ENCODE measurements at places on chromosomes 11 and 22. TPM values are rescaled to one million over a fixed set of nuclear protein-coding genes. Genes with fewer than 3 reads are reported as not detected.

Gene SLC22A25
- total RNA-seq = not detected

DNA sequence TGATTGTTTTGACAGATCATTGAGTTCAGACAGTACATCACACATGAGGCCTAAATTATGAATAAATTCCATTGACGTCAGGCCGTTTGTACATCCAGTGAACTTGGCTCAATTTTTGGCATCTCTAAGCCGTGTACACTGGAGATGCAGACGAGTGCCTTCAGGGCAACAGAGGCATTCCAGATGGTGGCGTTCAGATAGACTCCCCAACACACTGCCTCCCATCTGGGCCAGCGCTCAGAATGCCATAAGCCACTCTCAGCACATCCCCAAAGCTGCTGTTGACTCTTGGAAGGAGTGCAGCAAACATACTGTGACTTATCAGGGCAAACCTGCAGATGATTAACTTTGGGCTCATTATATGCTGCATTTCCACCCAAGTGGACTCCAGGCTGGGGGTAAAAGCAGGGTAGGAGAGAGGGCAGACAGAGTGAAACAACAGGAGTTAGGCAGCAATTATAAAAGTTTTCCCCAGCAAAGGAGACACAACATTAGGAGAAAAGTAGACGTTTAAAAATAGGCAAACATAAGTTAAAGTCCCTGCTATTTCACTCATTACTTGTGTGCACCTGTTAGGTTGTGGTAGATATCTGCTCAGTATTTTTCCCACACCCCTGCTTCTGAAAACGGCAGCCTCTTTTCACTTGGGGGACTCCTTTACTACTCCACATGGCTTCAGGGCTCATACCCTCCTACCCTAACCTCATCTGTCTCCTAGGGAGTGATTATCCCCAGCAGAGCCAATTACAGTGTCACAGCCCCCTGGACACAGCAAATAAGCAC is 60.2 kb upstream of the PDE3B start:
- peaks cover 58% of the 10 kb centered on the region for H3K36me3 ChIP-seq
- H3K4me1 ChIP-seq = peaks cover 35% of the 10 kb centered on the region
- no peak overlapping the region for H3K4me3 ChIP-seq
- DNase-seq = no peak
- H3K27me3 ChIP-seq = no peaks in the 10 kb centered on the region

DNA sequence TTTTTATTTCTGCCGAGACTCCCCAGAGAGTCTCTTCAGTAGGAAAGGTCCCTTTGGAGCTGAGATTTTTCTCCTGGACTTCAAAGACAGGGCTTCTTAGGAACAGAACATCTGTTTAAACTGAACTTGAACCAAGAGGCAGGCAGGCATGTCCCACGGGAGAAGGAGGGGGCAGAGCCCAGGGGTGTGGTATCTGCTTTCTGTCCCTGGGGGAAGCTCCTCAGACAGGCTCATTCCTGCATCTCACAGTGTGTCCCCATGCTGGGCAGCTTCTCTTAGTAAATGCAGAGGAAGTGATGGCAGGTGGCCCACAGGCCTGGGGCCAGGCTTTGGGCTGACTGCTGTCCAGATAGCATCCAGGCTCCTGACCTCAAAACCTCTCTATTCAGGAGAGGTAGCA is 47.3 kb downstream of the TSPAN18 start:
- H3K27me3 ChIP-seq = peaks cover 1% of the 10 kb centered on the region
- no peaks in the 10 kb centered on the region for H3K36me3 ChIP-seq
- no peak for DNase-seq
- no peak overlapping the region for H3K27ac ChIP-seq

DNA sequence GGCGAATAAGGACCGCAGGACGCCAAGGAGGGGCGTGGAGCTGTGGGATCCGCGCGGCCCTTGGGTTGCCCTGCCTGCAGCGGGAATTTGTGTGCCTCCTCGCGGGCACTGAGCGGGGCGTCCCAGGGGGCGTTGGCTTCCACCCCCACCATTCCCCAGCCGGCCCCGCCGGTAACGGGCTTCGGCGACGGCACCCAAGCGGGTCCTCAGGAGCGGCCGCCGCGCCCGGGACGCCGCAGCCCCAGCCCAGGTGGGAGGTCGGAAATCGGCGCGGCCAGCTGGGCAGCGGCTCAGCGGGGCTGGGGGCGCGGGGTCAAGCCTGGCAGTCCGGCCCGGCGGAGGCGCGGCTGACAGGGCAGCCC is 320 bp downstream of the CLTCL1 start:
- no peaks in the 10 kb centered on the region for H3K36me3 ChIP-seq
- H3K27me3 ChIP-seq = peaks cover 44% of the 10 kb centered on the region
- peaks cover 12% of the 10 kb centered on the region for H3K4me1 ChIP-seq
- H3K27ac ChIP-seq = no peak overlapping the region
- peak overlapping the region; percentile 72 for H3K4me3 ChIP-seq

Gene SAMM50
- 59.0 TPM for total RNA-seq

GRCh38 chr22:27876684-27877083 is 42.4 kb downstream of the PITPNB start:
- DNase-seq = no peak
- H3K36me3 ChIP-seq = peaks cover 24% of the 10 kb centered on the region
- peaks cover 40% of the 10 kb centered on the region for H3K4me1 ChIP-seq
- no peaks in the 10 kb centered on the region for H3K27me3 ChIP-seq
- no peak overlapping the region for H3K4me3 ChIP-seq

Gene SYCE3
- total RNA-seq = 0.62 TPM

GRCh38 chr11:43833657-43834073 is 47.0 kb upstream of the ALKBH3 start:
- no peaks in the 10 kb centered on the region for H3K27me3 ChIP-seq
- H3K36me3 ChIP-seq = peaks cover 22% of the 10 kb centered on the region
- H3K4me3 ChIP-seq = no peak overlapping the region
- DNase-seq = no peak

DNA sequence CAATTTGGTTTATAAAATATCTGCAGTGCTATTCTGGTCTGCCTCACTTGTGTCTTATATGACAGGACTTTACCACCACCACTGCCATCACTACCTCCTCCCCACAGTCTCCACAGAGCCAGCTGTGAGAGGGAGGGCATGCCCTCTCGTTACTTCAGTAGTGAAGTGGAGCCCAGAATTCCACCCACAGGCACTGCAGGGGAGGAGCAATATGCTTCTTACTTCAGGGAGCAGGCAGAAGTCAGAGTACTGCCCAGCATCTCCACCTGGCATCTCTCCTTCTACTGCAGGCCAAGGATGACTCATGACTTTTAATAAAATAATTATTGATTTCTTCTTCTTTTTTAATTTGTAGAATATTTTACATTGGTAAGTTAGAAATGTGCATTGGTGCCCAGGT is 255.5 kb downstream of the DYNC2H1 start:
- no peaks in the 10 kb centered on the region for H3K4me1 ChIP-seq
- H3K27ac ChIP-seq = no peak overlapping the region
- H3K4me3 ChIP-seq = no peak overlapping the region

Data from activated T-helper 2 cell treated with anti-CD3 and anti-CD28 coated beads, Interferon-gamma antibody, Interleukin-2, Interleukin-4, amounts not matched to agents 10 μg/mL and 5 μg/mL and 100 μg/mL, durations not matched to agents 14 hours and 24 hours and 36 hours (primary cell).